ENCODE measurements at places on chromosomes 4 and X. TPM values are rescaled to one million over a fixed set of nuclear protein-coding genes. Genes with fewer than 3 reads are reported as not detected.

- H3K4me3 ChIP-seq = no peak overlapping the region
- no peaks in the 10 kb centered on the region for H3K4me1 ChIP-seq
- peaks cover 17% of the 10 kb centered on the region for H3K27me3 ChIP-seq
- H3K27ac ChIP-seq = no peak overlapping the region
- H3K36me3 ChIP-seq = no peaks in the 10 kb centered on the region
Measured at GRCh38 chr4:186297013-186297645, 31.1 kb downstream of the F11 start.

GRCh38 chrX:70042399-70043371 lies 7.1 kb downstream of the AWAT2 start:
- H3K27me3 ChIP-seq = no peaks in the 10 kb centered on the region
- no peak overlapping the region for H3K4me3 ChIP-seq
- no peaks in the 10 kb centered on the region for H3K36me3 ChIP-seq
- no peaks in the 10 kb centered on the region for H3K4me1 ChIP-seq

DNA sequence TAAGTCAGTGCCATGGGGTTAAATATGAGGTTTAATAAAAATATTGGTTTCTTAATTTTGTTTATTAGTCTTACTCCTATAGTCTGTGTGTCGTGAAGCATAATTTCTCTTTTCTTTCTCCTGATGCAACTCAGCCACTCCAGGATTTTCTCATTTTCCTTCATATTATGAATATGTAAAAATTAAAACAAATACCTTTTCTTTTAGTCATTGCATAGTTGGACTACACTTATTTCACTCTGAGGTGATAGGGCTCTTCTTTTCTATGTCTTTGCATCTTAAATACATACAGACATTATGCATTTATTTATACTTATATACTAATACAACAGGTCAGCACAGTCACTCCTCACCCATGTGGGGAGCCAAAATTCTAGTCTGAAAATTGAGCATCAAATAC lies 19.1 kb downstream of the GALNT7 start:
- H3K4me3 ChIP-seq = no peak overlapping the region
- peaks cover 15% of the 10 kb centered on the region for H3K4me1 ChIP-seq
- no peaks in the 10 kb centered on the region for H3K27me3 ChIP-seq
- no peak for DNase-seq
- no peak overlapping the region for H3K27ac ChIP-seq

- H3K27me3 ChIP-seq = no peaks in the 10 kb centered on the region
- no peak overlapping the region for H3K4me3 ChIP-seq
- DNase-seq = no peak
- no peaks in the 10 kb centered on the region for H3K36me3 ChIP-seq
- no peaks in the 10 kb centered on the region for H3K4me1 ChIP-seq
Measured at GRCh38 chr4:59643682-59644081, 1556.4 kb upstream of the ADGRL3 start.

DNA sequence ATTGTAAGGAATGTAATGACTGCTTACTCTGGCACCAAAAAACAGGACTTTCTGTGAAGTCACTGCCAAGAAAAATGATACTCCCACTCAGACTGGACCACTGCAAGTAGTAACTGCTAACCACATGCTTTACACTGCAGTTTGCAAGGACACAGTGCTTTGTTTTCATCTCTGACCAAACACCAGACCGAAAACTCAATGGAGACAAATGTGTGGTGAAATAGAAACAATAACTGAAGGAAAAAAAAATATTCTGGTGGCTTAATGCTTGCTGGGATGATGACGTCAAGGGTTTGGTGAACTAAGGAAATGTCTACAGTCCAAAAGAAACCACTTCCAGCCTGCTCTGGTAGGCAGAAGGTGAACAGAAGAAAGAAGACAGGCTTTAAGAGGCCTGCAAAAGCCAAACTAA lies 13.2 kb downstream of the GPC4 start:
- H3K4me1 ChIP-seq = no peaks in the 10 kb centered on the region
- DNase-seq = no peak
- no peak overlapping the region for H3K27ac ChIP-seq
- no peaks in the 10 kb centered on the region for H3K36me3 ChIP-seq
- no peak overlapping the region for H3K4me3 ChIP-seq
- no peaks in the 10 kb centered on the region for H3K27me3 ChIP-seq

DNA sequence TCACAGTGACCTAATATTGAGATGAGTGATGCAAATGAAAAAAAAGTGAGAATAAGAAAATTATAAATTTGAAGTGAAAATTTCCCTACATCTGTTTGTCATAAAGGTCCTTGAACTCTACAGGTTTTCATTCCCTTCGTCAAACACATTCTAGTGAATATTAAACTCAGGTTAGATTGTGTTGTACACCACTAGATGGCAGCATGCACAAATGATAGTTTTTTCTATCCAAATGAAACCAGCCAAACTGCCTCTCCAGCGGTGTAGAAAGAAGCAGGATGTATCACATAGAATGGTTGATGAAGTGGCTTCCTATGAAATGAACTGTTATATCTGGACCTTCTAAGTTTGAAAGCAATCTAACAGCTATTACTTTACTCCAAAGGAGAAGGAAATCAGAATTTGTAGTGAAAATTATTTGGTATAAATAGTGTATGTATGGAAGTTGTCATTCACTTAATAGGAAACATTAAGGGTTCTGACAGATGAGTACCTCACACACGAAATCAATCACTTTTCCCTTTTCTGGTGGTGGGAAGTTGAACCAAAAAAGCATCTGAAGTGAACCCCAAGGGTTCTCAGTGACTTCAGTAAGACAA lies 382.7 kb downstream of the UNC5C start:
- H3K4me1 ChIP-seq = no peaks in the 10 kb centered on the region
- no peaks in the 10 kb centered on the region for H3K36me3 ChIP-seq
- H3K27me3 ChIP-seq = no peaks in the 10 kb centered on the region

GRCh38 chr4:180578175-180578574 lies 1665.0 kb upstream of the TENM3 start:
- DNase-seq = no peak
- no peaks in the 10 kb centered on the region for H3K36me3 ChIP-seq
- H3K27ac ChIP-seq = no peak overlapping the region
- no peaks in the 10 kb centered on the region for H3K4me1 ChIP-seq
- H3K27me3 ChIP-seq = no peaks in the 10 kb centered on the region
- no peak overlapping the region for H3K4me3 ChIP-seq

GRCh38 chr4:101018836-101019235 lies 328.5 kb downstream of the PPP3CA start:
- no peak overlapping the region for H3K27ac ChIP-seq
- no peaks in the 10 kb centered on the region for H3K27me3 ChIP-seq
- peaks cover 7% of the 10 kb centered on the region for H3K36me3 ChIP-seq
- no peak for DNase-seq

GRCh38 chrX:31036895-31037294 lies 34.9 kb downstream of the FTHL17 start:
- H3K27me3 ChIP-seq = no peaks in the 10 kb centered on the region
- H3K36me3 ChIP-seq = no peaks in the 10 kb centered on the region
- no peaks in the 10 kb centered on the region for H3K4me1 ChIP-seq
- peak; percentile 43 for DNase-seq
- H3K27ac ChIP-seq = no peak overlapping the region
- H3K4me3 ChIP-seq = no peak overlapping the region

GRCh38 chr4:66000510-66001117 lies 330.3 kb upstream of the EPHA5 start:
- H3K4me1 ChIP-seq = no peaks in the 10 kb centered on the region
- H3K27me3 ChIP-seq = no peaks in the 10 kb centered on the region
- no peak for DNase-seq
- H3K4me3 ChIP-seq = no peak overlapping the region
- H3K36me3 ChIP-seq = no peaks in the 10 kb centered on the region

- DNase-seq = no peak
- no peak overlapping the region for H3K4me3 ChIP-seq
- no peak overlapping the region for H3K27ac ChIP-seq
- no peaks in the 10 kb centered on the region for H3K27me3 ChIP-seq
- no peaks in the 10 kb centered on the region for H3K4me1 ChIP-seq
- H3K36me3 ChIP-seq = no peaks in the 10 kb centered on the region
Measured at GRCh38 chrX:37347420-37347819, 1.7 kb upstream of the PRRG1 start.

DNA sequence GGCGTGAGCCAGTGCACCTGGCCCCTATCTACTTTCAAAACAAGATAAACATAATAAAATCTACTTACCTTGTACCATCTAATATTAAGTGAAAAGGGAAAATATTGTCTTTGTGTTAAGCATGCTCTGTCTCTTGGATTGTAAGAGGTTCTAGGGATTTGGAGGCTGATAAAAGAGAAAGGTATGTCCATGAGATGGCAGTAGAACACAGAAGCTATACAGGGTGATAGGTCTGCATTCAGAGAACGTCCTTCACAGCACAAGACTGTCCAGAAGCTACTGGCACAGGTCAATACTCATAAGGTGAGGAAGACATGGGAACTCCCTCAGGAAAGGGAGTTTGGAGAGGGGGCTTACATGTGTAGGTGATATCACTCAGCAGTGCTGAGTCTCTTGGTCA lies 135.5 kb downstream of the TMEM47 start:
- no peak overlapping the region for H3K27ac ChIP-seq
- H3K4me3 ChIP-seq = no peak overlapping the region
- no peaks in the 10 kb centered on the region for H3K36me3 ChIP-seq
- no peaks in the 10 kb centered on the region for H3K4me1 ChIP-seq
- H3K27me3 ChIP-seq = no peaks in the 10 kb centered on the region
- no peak for DNase-seq

- H3K4me3 ChIP-seq = no peak overlapping the region
- no peaks in the 10 kb centered on the region for H3K36me3 ChIP-seq
- DNase-seq = no peak
- no peaks in the 10 kb centered on the region for H3K27me3 ChIP-seq
Measured at GRCh38 chrX:111322231-111322855, 52.1 kb upstream of the CAPN6 start.

- no peaks in the 10 kb centered on the region for H3K27me3 ChIP-seq
- H3K36me3 ChIP-seq = no peaks in the 10 kb centered on the region
- no peaks in the 10 kb centered on the region for H3K4me1 ChIP-seq
- H3K4me3 ChIP-seq = no peak overlapping the region
- DNase-seq = no peak
Measured at GRCh38 chr4:162841753-162842152, 324.9 kb downstream of the NAF1 start.

DNA sequence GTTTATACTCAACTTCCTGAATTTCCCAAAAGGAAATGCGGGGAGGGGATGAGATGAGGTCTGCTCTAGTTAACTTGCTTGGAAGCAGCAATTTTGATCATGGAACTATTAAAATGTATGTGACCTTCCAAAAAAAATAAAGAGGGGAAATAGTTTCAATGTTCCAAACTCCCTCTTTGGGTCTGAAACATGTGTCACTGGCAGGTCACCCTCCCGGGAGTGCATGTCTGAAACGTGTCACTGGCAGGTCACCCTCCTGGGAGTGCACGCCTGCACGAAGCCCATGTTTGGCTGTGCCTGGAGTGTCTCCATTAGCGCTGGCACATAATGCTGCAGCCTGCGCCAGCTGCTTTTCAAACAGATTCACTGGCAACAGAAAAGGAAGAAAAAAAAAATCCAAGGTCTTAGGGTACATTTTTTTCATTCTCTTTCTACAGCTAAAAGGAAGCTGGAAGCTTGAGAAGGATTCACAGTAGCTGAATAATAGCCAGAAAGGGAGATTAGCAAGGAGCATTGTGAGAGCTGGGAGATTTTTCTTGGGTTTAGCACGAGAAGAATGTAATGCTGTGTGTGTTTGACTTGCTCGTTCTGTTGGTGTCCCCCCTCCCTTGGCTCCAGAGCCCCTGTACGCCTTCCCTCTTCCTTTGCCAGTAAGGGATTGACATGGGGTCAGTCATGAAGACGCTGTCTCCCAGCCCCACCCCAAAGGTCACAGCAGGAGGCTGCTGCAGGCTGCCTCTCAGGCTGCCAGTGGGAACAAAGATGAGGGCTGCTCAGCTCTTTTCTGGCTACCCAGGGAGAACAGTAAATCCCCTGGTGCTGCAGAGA lies 39.2 kb upstream of the TLR3 start:
- H3K36me3 ChIP-seq = no peaks in the 10 kb centered on the region
- no peaks in the 10 kb centered on the region for H3K27me3 ChIP-seq
- peak overlapping the region; percentile 72 for H3K27ac ChIP-seq
- peak; percentile 67 for DNase-seq
- peak overlapping the region; percentile 4 for H3K4me3 ChIP-seq

DNA sequence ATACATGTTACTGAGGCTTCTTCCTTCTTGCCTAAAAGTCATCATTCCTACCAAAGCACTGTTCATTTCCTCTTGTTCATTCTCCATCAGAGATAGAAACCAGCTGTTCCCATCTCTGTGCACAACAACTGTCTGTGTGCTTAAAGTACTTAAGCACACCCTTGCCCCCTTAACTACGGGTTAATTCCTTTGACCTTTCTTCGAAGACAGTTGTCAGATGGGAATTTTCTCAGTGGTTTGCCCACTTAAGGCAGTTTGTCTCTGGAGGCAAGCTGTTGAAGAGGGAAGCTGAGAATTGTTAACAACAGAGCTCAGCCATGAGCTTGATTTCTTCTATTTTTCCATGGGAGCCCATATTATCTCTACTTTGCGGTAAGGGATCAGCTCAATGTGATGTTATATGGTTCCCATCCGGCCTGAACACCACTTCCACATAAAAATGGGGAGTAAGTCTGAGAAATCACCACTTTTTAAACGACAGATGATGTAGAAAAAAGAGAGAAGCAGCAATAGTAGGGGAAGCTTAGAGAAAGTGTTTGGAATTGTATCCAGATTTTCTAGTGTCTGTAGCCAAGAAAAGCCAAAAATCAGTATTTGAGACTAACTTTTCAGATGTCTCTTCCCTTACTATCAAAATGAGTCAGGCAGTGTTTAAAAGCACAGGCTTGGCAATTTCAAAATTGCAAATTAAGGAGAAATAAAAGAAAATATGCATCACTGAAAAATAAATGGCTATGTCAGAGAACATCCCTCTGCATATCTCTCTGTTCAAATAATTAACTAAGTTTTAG lies 194.4 kb downstream of the SLIT2 start:
- peaks cover 7% of the 10 kb centered on the region for H3K4me1 ChIP-seq
- H3K36me3 ChIP-seq = no peaks in the 10 kb centered on the region
- DNase-seq = no peak
- no peak overlapping the region for H3K27ac ChIP-seq

The XAGE1B gene
- total RNA-seq = not detected

The SLC35A2 gene
- 21.3 TPM for total RNA-seq

The ARHGAP6 gene
- total RNA-seq = 16.7 TPM

The BMX gene
- total RNA-seq = 3.0 TPM

The ACTRT1 gene
- total RNA-seq = not detected

The KDR gene
- total RNA-seq = 55.8 TPM

The GRIA2 gene
- not detected for total RNA-seq

The ENOX2 gene
- total RNA-seq = 16.8 TPM

The ARMCX1 gene
- 18.8 TPM for total RNA-seq

The RASL11B gene
- 0.41 TPM for total RNA-seq
